ENCODE measurements at places on chromosomes 3 and 15. TPM values are rescaled to one million over a fixed set of nuclear protein-coding genes. Genes with fewer than 3 reads are reported as not detected.

The ADAMTS17 gene
- total RNA-seq = 0.42 TPM

The ITGA11 gene
- 4.3 TPM for total RNA-seq

The UBA7 gene
- 0.66 TPM for total RNA-seq

The PLXNA1 gene
- 24.7 TPM for total RNA-seq

The ESYT3 gene
- total RNA-seq = 0.37 TPM

The SHF gene
- total RNA-seq = 0.36 TPM

The CTSH gene
- total RNA-seq = 42.0 TPM

The CCDC13 gene
- 0.26 TPM for total RNA-seq

The TAGLN3 gene
- total RNA-seq = 0.05 TPM

The LRRC3B gene
- not detected for total RNA-seq

The HIGD1A gene
- 94.1 TPM for total RNA-seq

The PLA1A gene
- total RNA-seq = 0.25 TPM

Measured in A549 treated with AZD2906 at 1 μM for 4 hours (cell line).